ENCODE measurements at places on chromosomes 2 and 18. TPM values are rescaled to one million over a fixed set of nuclear protein-coding genes. Genes with fewer than 3 reads are reported as not detected.

Gene FTCDNL1
- 0.73 TPM for polyA plus RNA-seq

Gene MEMO1
- 33.1 TPM for polyA plus RNA-seq

Gene PARD6G
- polyA plus RNA-seq = 6.0 TPM

Gene PTCD3
- polyA plus RNA-seq = 87.8 TPM

Gene EIF2AK3
- polyA plus RNA-seq = 21.5 TPM

Gene RBBP8
- 11.6 TPM for polyA plus RNA-seq

Gene PFN4
- polyA plus RNA-seq = 2.0 TPM

Gene MALL
- polyA plus RNA-seq = 7.9 TPM

Gene DOK6
- polyA plus RNA-seq = 2.7 TPM

Gene DSG4
- polyA plus RNA-seq = not detected

Gene KLHL41
- polyA plus RNA-seq = 2,801 TPM

Gene ZNF397
- polyA plus RNA-seq = 27.6 TPM

Gene PROM2
- polyA plus RNA-seq = 1.6 TPM

Gene TYMS
- 41.3 TPM for polyA plus RNA-seq

Gene DNMT3A
- polyA plus RNA-seq = 44.6 TPM
